ENCODE measurements at places on chromosomes 7 and 10.

- DNase-seq, result no peak
Observed at GRCh38 chr10:22805304-22805703, 90.9 kb upstream of the PIP4K2A start.

DNA sequence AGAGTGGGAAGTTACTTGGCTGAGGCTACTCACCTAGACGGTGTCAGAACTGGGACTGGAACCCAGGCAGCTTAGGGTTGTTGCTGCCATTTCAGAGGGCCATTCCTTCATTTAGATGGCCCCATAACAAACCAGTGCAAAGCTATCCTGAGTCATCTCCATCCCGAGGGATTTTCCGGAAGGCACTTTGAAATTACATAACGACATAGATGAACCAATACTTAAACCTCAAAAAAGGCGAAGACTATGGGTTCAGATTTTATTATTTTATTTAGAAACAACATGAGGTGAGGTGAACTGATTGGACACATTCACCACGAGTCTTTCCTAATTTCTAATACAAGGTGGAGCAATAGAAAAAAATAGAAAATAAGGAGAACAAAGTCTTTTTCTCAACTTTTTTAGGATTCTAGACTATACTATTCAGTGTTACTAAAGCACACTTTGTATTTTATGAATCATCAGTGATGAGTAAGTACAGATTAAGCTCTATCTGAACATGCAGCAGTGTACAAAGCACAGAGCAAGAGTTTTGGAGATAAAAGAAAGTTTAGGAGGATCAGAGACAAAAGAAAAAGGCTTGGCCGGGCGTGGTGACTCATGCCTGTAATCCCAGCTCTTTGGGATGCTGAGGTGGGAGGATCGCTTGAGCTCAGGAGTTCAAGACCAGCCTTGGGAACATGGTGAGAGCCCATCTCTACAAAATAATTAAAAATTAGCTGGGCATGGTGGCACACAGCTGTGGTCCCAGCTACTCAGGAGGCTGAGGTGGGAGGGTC is 79.5 kb upstream of the SVIL start:
- DNase-seq, result no peak

GRCh38 chr7:10888861-10889260 is 84.8 kb upstream of the PHF14 start:
- no peak for DNase-seq

DNA sequence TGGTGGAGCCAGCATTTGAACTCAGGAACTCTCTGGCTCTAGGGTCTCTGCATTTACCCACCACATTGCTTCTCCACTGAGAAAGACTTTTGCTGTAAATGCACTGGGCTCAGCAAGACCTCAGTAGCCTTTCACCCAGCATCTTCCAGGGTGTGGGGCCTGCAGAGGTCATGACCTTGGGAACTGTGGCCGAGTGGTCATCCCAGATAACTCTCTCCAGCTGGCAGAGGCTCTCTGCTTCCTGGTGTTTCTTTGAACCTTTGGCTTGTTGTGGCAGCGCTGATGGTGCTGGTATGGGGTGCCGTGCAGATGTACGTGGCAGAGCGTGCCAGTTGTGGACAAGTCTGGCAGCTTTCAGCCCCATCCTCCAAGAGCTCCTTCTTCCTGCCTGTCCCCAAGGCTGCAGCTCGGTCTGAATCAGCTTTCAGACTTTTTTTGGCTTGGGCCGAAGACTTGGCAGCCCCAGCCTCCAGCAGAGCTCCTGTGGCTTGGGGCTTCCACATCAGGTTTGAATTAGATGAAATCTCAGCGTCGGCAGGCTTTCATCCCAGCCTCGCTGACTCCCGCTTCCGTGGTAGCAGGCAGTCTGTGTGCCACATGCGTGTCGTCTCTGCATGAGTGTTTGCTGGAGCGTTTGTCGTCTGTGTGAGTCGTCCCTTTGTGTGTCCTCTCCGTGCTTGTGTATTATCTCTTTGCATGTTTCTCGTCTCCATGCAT is 21.5 kb downstream of the ADAMTS14 start:
- no peak for DNase-seq

DNA sequence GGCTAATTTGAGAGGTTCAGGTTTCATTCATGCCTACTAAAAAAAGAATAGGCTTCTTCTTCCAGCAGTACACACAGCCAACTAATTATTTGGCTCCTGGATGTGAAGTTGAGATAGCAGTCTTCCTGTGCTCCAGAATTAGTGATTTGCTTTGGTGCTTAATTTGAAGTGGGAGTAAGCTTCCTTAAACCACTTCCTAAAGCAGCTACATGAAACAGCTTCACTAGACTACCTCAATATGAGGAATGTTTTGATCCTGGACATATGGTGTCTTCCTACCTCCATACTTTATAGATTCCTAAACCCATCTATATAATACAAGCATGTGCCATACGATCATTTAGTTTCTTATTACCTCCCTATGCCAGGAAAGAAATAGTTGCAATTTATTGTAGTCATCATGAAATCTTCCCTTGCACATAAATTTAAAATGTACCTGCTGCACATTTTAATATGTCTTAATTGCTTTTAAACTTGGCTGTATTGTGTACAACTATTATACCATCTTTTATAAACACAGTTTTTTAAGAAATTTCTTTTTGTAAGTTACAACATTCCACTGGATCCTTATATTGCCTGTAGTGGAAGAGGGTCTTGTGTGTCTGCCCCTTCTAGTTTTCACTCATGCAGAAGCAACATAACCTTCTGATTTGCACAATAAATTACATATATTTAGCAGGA is 8.6 kb downstream of the VIM start:
- DNase-seq, result no peak

DNA sequence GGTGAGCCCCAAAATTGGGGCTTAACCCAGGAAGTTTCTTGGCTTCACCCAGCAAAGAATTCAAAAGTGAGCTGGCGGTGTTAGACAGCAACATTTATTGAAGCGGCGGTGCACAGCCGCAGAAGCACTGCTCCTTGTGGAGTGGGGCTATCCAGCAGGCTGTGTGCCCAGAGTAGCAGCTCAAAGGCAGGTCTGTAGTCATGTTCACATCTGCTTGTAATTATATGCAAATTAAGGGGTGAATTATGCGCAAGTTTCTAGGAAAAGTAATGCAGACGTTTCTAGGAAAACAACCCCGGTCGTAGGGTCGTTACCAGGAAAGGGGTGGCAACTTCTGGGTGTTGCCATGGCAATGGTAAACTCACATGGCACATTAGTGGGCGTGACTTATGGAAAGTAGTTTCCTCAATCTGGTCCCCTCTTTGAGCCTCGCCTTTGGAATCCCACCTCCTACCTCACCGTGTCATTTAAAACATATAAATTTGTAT is 13.7 kb upstream of the KBTBD2 start:
- DNase-seq, result no peak

- no peak for DNase-seq
Observed at GRCh38 chr10:123093489-123093888, 42.3 kb upstream of the HMX3 start.

- DNase-seq, result no peak
Observed at GRCh38 chr7:124205526-124205925, 172.7 kb upstream of the TMEM229A start.

- no peak for DNase-seq
Observed at GRCh38 chr7:33273356-33273755, 144.0 kb downstream of the BBS9 start.

DNA sequence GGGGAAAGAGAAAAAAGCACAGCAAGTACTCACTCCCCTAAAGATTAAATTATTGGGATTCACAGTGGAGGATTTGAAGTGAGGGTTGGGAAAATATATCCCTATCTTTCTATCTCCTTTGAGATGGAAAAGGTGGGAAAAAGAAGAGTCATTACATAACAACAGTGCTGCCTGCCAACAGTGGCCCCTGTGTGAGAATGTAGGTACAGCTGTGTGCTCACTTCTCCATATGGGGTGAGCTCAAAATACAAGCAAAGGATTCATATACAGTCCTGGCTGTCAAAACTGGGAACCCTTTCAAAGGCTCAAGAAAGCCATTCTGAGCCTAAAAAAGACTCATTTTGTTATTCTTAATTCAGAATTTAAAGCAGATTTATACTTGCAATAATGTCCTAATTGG is 458.5 kb downstream of the GPAM start:
- no peak for DNase-seq

DNA sequence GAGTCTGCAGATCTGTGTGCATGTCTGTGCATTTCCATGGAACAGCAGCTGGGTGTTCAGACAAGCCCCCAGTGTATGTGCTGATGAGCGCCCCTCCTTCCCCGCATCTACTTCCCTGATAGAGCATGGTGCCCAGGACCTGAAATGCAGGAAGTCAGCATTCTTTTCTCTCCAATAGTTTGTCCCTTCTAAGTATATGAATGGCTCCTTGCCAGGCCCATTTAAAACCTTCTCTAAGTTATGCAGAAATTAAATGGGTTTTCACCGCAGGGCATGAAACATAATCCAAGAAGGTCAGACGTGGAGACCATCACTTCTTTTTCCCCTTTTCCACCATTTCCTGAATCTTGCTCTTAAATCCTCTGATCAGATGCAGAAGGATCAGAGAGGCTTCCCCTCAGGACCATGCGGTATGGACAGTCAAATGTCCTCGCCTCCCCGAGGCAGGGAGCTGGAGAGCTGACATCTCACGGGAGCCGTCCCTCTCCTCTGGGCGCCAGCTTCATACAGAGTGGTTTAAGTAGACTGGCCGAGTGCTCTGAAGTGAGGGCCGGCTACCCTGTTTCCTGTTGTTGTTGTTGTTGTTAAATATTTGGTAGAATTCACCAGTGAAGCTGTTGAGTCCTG is 155.3 kb downstream of the C10orf105 start:
- DNase-seq, result no peak

DNA sequence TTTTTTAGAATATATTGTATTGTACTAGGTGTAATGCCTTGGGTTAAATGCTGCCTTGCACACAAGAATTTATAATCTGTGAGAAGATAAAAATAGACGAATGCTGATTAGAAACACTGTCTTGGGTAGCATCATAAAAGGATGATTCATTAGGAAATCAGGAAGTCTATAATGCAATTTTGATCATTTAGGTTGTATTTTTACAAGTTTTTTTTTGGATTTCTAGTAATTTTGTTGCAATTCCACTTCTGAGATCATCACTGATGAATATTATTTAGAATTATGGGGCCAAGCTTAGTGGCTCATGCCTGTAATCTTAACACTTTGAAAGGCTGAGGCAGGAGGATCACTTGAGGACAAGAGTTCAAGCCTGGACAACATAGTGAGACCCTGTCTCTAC is 29.6 kb downstream of the WBP1L start:
- no peak for DNase-seq

DNA sequence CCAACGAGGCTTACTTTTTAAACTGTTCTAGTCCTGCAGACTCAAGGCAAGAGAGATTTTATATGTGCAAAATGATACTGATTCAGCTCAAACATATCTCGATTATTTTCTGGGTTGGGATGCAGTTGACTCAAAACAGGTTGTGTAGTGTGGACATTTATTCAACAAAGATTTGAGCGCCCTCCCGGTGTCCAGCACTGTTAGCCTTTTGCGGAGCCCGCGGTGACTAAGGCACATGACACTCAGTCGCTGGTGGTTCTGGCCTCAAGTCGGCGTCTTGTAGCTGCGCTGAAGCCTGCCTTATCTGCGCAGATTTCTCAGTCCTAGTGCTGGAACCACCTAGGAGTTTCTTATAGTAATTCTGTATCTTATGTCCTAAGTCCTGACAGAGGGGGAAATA is 938 bp upstream of the CADPS2 start:
- no peak for DNase-seq

GRCh38 chr7:138137423-138138171 is 61.3 kb downstream of the AKR1D1 start:
- DNase-seq, result no peak

GRCh38 chr7:115009139-115009538 is 87.2 kb downstream of the MDFIC start:
- DNase-seq, result no peak

- DNase-seq, result no peak
Observed at GRCh38 chr7:102451371-102452054, 13.2 kb downstream of the ALKBH4 start.

DNA sequence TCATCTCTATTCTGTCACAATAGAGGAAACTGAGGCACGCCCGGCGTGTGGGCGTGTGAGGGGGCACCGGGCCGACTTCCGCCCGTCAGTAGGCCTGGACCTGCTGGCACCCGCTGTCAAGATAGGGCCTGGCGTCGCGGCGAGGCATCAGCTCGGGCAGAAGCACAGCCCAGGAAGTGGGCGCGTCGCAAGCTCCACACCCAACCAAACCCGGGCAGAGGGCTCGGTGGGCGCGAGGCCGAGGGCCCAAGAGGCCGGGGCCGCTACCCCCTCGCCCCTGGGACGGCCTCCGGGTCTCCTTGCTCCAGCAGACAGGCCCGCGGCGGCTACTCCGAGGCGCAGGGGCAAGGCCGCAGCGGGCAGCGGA is 91.2 kb downstream of the SPAG6 start:
- DNase-seq, result no peak

- DNase-seq, result no peak
Observed at GRCh38 chr7:99143521-99143852, 421 bp downstream of the SMURF1 start.

DNA sequence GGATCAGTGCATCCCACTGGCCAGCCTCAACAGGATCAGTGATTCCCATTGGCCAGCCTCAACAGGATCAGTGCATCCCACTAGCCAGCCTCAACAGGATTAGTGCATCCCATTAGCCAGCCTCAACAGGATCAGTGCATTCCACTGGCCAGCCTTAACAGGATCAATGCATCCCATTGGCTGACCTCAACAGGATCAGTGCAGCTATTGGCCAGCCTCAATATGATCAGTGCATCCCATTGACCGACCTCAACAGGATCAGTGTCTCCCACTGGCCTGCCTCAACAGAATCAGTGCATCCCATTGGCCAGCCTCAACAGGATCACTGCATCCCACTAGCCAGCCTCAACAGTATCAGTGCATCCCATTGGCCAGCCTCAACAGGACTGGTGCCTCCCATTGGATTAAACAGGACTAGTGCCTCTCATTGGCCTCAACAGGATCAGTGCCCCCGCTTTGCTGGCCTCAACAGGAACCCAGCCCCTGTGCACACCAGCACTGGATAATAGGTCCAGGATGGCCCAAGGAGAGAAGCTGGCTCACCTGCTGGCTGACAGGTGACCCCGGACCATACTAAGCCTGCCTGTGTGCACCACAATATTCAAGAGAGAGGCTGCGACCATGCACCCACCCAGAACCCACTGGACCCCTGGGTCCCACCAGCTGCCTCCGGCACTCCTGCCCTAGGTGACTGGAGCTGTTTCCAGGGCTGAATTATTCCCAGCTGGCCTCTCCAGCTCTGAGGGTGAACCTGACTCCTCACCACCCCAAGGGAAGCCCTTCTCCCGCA is 59.9 kb downstream of the PDGFA start:
- DNase-seq, result no peak

DNA sequence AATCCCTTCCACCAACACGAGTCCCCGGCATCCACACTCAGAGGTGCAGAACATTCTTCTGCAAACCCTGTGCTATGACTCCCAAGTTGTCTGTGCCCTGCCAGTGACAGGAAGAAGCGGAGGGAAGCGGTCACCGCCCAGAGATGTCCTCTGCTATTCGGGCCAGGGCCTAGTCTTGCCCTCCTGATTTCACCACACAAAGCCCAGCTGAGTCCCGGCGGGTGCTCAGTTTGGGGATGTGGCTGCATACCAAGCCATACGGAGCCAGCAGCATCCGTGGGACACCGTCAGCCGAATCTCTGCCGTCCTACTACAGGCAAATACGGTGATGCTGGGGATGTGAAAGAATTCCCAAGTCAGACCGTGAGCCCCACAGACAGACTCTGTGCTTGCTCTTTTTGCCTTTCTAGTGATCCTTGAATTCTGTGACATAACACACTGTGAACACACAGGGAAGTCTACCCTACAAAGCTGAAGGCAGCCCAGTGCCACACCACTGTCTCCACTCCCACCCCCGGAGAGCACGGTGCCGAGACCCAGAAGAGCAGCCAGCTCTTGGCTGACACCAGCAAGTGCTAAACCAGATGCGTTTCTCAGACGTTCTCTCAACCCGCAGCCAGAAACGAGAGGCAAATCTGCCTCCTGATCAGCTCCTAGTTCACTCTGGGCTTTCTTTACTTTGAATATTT is 2.0 kb downstream of the STK32C start:
- no peak for DNase-seq
